ENCODE measurements at places on chromosomes 1 and 21.

DNA sequence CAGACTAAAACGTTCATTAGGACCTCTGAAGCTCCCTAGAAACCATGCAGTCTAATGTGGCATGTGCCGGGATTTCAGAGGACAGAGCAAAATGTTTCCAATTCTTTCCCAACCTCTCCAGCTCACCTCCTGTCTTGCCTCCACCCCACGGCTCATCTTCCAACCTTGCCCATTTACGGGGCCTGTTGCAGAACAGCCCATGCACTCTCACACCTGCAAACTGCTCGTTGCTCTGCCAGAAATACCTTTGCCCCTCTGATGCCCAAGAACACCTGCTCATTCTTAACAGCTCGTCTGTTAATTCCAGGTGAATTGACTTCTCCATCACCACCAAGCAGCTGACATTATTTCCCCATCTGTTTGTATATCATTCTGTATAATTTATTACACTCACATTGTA is 53.9 kb upstream of the LBR start:
- no peak for DNase-seq

DNA sequence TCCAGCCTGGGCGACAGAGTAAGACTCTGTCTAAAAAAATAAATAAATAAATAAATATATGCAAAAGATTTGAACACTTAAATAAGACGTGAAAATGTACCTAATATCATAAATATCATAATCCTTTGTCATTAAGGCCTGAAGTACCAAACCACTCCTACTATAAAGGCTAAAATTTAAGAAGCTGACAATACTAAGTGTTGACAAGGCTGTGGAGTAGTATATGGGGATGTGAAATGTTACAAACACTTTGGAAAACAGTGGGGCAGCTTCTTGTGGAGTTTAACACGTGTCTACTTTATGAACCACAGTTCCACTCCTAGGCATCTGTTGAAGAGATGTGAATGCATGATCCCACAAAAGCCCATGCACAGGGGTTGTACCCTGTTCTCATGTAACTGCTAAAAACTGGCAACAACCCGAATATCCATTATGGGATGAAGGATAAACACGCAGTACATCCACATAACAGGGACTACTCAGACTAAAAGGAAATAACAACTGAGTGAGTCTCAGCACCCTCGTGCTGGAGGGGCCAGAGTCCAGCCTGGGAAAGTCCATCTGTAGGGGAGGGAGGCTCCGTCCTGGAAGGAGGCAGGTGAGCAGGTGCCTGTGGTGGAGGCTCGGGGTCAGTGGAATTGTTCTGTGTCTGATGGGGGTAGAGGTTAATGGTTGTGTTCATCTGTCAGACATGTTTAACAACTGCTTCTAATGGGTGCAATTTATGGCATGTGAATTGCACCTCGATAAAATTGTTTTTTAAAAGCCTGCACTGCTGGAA is 6.7 kb upstream of the SLC19A1 start:
- no peak for DNase-seq

GRCh38 chr1:94986783-94987182 is 59.9 kb upstream of the CNN3 start:
- no peak for DNase-seq

- DNase-seq: no peak
Measured at GRCh38 chr1:204932573-204932909, 61.9 kb downstream of the NFASC start.

- DNase-seq: peak; percentile 81
Measured at GRCh38 chr1:62230718-62231117, 36.1 kb downstream of the L1TD1 start.

- DNase-seq: no peak
Measured at GRCh38 chr21:15825700-15826099, 95.9 kb downstream of the USP25 start.

DNA sequence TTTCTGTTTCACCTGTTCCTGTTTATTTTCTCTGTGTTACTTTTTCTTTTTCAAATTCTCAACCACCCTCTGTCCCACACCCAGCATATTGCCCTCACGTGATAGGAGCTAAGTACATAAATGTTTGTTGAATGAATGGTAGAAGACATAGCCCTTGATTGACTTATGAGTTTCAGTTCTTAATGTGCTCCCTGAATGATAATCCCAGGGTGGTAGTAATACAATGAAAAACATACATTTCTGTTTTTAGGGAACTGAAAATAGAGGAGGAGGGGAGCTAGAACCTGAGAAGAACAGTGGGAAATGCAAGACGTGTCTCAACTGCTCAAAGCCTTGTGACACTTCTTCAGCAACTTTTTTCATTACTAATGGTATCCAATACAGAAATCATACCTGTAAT is 147.1 kb downstream of the SPATA46 start:
- DNase-seq: no peak

DNA sequence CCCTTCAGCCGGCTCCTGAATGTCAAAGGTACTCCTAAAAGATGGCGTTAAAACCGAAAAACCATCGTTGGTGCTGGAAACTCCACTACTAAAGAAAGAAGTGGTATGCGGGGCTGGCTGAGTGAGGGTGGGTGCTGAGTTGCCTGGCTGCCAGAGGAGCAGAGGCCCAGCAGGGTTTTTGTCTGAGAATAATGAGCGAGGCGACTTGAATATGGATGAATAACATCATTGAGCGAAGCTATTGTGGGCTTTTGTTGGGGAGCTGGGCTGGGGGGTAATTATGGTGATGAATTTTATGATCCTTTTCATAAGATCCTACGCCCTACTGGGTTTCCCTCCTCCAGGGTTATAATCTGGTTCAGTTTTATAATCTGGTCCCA is 2.0 kb downstream of the PDPN start:
- DNase-seq: no peak

DNA sequence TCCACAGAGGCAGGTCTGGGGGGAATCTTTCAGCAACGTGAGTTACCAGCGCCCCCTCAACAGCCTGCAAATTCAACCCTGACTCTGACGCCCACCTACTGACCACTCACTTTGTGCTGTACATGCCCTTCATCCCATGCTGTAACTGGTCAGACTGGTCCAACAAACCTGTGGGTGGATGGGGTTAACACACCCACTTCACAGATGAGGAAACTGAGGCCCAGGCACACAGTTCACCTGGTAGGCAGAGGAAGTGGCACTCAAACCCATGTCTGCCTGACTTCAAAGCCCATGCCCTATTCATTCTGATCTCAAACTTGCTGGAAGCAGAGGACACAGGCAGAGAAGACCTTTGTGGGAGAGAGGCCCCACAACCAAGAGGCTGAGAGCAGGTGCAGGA is 172.9 kb downstream of the TRABD2B start:
- no peak for DNase-seq

DNA sequence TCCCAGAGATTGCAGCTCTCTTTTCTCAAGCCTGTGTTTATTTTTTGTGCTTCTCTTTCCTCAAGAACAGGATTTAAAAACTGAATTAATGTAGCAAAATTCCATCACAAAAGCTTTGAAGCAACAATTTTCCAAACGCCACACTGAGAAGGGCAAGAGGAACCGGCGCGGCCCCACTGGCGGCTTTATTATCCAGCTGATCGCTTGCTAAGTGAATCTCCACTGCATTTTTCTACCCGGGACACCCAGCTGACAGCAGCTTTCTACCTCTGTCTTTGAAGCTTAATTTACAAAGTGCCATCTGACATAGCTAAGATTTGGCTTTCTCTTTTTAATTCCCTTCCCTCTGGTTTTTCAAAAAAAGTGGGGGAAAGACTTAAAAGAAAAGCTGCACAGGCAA is 369.3 kb upstream of the C1orf174 start:
- DNase-seq: no peak

- no peak for DNase-seq
Measured at GRCh38 chr1:227781314-227781930, 34.1 kb upstream of the PRSS38 start.

GRCh38 chr1:36717431-36717830 is 234.7 kb upstream of the CSF3R start:
- no peak for DNase-seq

- DNase-seq: no peak
Measured at GRCh38 chr1:183821309-183821888, 16.5 kb downstream of the RGL1 start.

DNA sequence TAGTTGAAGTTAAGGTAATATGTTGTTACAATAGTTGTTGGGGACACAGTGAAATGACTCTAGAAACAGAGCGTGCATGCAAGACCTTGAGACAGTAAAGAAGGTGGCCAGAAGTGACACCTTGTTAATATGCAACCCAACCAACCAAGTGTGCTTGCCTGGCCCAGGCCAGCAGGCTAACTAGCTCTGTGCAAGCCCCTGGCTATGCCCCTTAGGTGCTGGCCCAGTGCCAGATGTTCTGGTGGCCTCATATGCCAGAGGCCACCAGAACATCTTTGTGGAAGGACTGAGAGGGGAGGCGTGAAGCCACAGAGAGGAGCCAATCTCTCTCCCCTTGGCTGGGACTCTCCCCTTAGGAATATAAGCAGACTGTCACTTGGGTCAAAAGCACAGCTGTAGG is 111.2 kb upstream of the JUN start:
- no peak for DNase-seq

DNA sequence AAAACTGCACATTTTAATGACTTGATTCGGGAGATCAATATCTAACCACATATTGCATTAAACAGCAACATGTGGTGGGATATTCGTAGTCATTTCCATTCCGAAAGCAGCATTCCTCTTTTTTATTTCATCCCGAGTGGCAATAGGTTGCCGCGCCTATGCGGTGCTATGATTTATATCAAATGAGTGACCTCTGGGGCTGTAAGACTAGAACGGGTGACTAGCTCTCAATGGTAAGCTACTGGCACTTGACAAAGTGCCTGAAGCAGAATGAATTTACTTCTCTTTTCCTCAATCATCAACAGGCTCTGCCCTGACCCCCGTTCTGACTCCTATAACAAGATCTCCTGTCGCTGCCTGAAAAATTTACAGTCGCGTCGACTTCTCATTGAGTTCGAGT is 162.3 kb downstream of the ZNF281 start:
- no peak for DNase-seq

- peak; percentile 31 for DNase-seq
Measured at GRCh38 chr1:110087812-110088738, 17.6 kb upstream of the ALX3 start.

GRCh38 chr21:14926186-14926585 is 138.6 kb downstream of the NRIP1 start:
- no peak for DNase-seq

- DNase-seq: peak; percentile 75
Measured at GRCh38 chr1:155688324-155689080, at the start of gene YY1AP1. TSS of gene YY1AP1 (minus strand) at chr1:155688774. CDS start at chr1:155680436, 8,338 bp downstream.

DNA sequence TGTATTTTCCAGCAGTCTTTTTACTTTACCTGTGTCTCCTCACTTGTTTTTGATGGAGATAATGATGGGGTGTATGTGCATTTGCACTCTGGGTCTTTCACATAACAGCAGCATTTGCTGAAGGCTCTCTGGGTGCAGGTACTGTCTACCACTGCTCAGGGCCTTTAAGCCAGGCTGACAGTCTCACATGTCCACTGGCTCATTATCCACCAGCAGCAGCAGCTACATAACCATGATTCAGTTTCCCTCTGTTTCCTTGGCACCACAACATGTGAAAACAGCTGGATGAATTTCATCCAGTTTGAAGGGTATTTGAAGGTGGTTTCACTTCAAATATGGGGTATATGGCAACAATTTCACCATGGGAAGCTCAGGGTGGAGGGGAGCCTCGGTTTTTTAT is 41.2 kb upstream of the ROR1 start:
- DNase-seq: no peak

GRCh38 chr1:227793948-227794816 is 21.3 kb upstream of the PRSS38 start:
- DNase-seq: no peak

DNA sequence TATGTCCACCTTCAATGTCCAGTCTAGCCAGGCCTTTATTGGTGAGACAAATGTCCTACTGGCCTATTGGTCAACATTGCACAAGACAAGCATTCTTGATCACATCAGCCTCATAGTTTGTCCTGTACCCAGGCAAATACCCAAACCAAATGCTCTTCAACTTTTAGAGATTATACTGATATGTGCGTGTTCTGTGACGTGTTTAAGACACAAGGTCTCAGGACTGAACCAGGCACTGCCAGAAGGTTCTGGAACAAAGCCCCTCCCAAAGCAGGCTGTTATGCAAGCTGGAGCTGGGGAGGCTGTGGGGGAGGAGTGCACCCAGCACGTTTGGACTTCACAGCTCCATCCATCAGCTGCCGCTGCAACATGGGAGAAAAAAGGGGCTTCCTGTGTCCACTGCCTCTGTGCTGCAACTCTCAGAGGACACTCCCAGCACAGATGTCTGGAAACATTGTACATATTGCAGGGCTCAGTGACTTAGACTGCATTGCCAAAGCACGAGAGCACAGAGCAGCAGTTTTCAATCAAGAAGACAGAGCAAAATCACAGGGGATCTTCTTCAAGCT is 45.9 kb downstream of the NID1 start:
- DNase-seq: no peak

GRCh38 chr1:53341521-53341895 is 13.6 kb upstream of the LRP8 start:
- no peak for DNase-seq

GRCh38 chr1:193313354-193314140 is 127.1 kb upstream of the B3GALT2 start:
- DNase-seq: no peak

- DNase-seq: no peak
Measured at GRCh38 chr1:212437179-212437798, 4.6 kb downstream of the NENF start.

DNA sequence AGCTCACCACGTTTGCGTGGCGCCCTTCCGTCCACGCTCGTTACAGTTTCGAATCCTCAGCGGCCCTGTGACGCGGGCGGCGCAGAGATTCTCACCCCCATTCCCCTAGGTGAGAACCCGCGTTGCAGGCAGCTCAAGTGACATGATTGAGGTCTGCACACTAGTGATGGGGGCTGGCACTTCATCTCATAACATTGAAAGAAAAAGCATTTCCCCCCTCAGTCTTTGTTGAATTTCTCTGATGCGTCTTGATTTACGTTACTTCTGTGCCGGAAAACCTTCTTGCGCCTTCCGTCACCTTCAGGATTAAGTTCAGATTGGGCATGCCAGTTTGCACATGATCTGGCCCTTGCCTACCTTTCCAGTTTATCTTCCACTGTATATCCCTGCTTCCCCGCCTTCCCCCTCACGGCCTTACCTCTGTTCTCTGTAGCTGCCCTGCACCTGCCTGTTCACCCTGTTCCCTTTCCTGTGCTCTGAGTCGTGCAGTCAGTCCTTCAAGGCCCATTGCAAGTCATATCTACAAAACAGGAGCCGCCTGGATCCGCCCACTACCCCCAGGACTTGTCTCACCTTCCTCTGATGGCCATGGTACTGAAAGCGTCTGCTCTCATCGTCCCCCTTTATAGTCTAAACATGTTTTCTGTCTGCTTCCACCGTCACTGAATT is 1.1 kb downstream of the CTPS1 start:
- DNase-seq: no peak

DNA sequence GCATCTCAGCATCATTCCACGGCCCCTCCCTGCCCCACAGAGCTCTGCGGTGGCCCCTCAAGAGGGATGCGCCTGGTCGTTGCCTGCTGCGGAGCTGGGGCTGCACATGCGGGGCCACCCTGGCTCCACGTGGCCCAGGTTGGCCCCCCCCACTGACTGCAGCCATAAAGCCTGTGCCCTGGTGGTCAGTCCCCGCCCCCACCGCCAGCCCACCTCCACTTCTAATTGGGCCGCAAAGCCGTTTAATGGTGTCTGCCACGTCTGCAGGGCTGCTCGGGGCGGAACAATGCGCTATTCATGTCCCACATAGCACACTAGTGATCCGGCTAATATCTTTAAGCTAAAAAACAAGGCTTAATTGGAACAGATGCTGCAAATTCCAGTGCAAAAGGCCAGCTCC is 33.5 kb upstream of the ACTRT2 start:
- DNase-seq: no peak

GRCh38 chr1:203627851-203628200 is 1.2 kb downstream of the ATP2B4 start:
- DNase-seq: no peak
